ENCODE measurements at places on chromosomes 6 and 20.

DNA sequence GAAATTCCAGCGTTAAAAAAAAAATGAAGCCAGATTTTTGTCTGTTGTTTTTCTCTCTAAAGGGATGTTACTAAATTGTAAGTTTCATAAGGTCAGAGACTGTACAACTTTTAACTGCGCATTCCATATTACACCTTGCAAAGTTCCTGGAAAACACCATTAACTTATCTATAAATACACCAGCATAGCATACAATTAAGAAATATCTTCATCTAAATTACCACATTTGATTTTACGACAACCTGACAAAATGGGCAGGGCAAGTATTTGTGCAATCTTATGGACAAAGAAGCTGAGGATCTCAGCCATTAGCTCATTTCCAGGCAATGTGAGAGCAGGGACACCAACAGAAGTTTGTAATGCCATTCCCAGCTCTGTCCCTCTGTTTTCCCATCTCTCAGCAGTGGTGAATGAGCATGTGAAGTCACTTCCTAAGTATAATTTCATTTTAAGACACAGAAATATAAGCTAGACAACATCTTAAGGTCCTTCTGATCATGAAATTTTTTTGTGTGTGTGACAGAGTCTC, 12.9 kb upstream of the GCM1 start:
- DNase-seq = no peak

DNA sequence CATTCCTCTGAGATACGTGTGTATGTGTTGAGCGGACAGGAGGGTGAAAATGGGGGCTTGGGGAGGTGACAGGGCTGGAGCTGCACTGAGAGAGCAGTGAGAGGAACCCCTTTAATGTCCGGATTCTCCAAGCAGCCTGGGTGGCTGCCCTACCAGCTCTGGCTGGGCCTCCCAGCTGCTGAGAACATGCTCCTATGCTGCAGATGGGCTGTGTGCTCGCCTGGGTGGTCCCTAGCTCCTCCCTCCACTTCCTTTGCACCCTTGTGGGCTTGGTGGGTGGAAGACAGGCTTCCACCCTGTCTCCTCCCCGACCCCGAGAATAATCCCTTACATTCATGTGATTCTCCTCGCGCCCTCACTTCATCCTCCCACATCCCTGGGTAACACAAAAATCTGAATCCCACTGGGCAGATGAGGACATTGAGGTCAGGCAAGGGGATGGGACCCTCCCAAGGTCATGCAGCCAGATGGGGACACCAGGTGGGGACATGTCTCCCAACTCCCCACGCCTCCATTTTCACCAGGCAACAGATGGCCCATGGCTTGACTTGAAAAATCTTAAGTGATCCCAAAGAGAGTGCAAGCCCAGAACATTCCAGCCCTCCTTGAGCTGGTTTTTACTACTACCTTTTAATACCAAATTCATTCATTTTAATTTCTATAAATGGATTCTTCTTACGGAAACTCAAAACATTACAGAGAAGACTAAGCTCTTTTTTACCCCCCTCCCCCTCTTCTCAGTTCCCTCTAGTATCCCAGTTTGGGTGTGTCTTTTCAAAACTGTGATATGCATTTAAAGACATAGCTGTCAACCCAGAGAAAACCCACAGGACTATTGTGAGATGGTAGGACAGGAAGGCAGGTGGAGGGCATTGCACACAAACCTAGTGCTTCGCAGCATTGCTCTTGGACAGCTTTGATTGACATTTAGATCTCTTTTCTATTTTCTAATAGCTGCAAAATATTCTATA, 5.0 kb upstream of the PDRG1 start:
- DNase-seq = no peak

DNA sequence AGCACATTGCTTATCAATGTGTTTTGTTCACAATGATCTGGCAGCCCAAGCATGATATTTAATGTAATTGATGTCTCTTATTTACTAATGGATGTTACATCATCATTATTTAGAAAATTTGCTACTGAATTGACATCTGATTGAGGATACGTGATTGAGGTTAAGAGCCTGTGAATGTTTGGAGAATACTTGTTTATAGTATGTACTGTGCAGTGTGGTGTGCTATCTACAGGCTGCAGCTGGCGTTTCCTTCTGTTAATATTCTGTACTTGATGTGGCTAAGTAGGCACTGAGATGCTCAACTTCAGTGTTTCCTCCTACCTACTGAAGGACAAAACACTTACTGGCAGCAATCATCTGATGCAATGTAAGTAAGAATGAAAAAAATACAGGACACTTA, 709.6 kb upstream of the FLRT3 start:
- DNase-seq = no peak

- no peak for DNase-seq
Observed at GRCh38 chr6:16681260-16681873, 79.9 kb downstream of the ATXN1 start.

DNA sequence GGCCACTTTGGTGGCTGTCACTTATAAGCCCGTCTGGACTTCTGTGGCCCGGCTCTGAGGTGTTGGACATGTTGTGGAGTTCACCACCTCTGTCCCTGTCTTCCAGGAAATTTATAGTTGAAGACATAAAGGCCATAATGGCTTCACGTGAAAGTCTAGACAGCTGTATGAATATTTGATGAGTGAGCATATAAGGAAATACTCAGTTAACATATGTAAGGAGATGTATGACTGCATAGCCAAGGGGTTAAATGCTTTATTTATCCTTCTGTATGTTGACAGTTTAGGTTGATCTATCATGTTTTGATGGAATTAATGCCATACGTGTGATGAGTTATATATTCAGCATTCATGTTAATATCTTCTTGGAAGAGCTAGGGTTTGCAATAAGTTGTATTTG, 16.1 kb downstream of the HIVEP1 start:
- no peak for DNase-seq

GRCh38 chr20:12722091-12722490, 286.7 kb upstream of the SPTLC3 start:
- DNase-seq = no peak

DNA sequence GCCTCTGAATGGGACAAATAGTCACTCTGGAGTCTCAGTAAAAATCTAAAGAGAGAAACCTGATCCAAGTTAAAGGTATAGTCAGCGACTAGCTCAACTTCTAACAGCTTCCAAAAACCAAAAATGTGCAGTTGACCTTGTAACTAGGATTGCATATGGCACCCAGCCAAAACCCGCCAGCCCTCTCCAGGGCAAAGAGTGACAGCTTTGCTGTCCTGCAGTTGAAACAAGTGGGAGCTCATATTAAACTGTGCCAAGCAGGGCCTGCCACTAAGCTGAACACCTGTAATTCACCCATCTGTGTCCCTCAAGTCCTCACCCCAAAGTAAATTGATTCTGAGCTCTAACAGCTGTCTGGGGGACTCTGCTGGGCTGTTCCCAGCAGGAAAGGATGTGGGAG, 695.3 kb downstream of the MAFB start:
- DNase-seq = no peak

GRCh38 chr6:30570740-30571074, 535 bp upstream of the ABCF1 start:
- DNase-seq = no peak

- DNase-seq = no peak
Observed at GRCh38 chr6:49839957-49840356, 26.4 kb downstream of the CRISP1 start.

DNA sequence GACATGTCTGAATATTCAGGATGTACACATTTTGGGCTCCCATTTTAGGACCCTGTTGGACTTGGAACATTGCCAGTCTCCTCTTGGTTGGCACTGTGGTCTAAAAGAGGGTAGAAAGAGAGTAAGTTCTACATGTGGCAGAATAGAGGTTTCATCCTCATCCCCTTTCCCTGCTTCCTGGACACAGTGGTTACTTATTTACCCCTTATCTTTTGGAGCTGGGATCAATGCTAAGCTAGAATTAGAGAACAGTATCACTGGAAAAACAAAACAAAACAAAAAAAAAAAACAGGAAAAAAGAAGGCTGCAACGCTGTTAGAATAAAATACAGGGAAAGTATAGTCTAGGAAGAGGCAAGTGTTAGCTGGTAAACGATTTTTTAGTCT, 790.6 kb downstream of the MAFB start:
- DNase-seq = no peak

- no peak for DNase-seq
Observed at GRCh38 chr20:46349035-46349741, 40.9 kb upstream of the CDH22 start.

All from cortex of kidney (tissue), 1 donor.